ENCODE measurements at places on chromosomes 1 and 21. TPM values are rescaled to one million over a fixed set of nuclear protein-coding genes. Genes with fewer than 3 reads are reported as not detected.

Gene SPRR2D
- total RNA-seq = 49.6 TPM

Gene ZNF648
- total RNA-seq = not detected

Gene TEX38
- not detected for total RNA-seq

Gene OR10K1
- not detected for total RNA-seq

Gene OR2T35
- total RNA-seq = not detected

Gene TNFRSF8
- total RNA-seq = 1.2 TPM

Gene GRIK1
- 3.2 TPM for total RNA-seq

Gene MATN1
- 0.49 TPM for total RNA-seq

Gene SAMD11
- total RNA-seq = 33.9 TPM

Gene PCP4
- total RNA-seq = 174 TPM

Gene SOAT1
- total RNA-seq = 10.3 TPM

Gene HSD11B1
- total RNA-seq = 18.7 TPM

Gene KIAA1614
- 13.0 TPM for total RNA-seq

Gene FAM177B
- not detected for total RNA-seq

GRCh38 chr1:32757213-32757895 is 54.8 kb upstream of the SYNC start:
- DNase-seq = no peak

- no peak for DNase-seq
Observed at GRCh38 chr1:230131457-230131856, 64.4 kb downstream of the GALNT2 start.

DNA sequence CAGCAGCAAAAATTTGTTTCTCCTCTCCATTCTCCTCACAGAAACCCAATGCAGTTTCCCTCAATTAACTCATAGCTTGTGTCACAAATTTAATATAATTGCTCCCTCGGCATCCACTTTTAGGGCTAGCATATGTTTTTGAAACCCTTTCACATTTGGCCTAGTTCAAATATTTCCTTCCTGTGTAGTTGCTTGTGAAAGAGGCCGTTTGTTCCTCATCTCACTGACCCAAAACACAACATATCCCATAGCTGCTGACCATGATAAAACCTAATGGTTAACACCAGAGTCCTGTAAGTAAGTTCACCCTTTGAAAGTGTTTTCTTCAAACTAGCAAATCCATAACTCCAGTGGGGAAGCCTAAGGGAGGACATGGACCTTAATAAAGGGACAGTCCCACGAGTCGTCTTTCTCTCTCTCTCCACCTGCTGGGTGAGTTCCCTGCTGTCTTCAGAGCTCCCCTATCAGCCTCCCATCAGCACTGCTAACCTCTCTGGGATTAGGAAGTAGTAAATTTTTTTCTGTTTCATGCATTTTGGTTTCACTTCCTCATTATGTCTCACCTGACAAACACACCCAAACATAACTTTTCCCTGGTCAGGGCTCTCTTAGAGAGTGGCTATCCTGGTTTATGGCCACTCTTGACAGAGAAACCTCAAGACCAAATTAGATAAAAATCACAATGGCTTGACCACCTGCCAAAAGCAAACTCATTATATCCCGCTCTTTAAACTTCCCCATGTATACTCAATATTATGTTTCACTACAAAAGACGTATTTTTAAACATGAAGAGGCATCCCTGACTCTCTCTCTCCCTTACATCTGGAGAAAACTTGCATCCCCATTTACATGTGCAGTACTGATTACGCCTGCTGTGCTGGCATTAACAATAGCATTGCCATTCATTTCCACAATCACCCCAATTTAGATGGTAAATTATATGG is 177.7 kb upstream of the HP1BP3 start:
- DNase-seq = no peak

DNA sequence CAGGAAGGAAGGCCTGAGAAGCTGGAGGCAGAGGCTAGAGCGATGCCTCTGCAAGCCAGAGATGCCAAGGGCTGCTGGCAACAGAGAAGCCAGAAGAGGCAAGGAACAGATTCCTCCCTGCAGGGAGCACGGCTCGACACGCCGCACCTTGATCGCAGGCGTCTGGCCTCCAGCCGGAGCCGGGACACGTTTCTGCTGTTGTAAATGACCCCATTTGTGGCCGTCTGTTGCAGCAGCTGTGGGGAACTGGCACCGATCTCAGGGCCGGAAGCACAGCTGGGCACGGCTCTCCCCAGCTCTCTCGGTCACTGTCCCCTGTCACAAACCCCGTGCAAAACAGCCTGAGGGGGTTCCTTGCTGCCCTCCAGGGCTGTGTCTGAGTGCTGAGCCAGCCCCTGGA is 59.6 kb downstream of the SIK1 start:
- no peak for DNase-seq

DNA sequence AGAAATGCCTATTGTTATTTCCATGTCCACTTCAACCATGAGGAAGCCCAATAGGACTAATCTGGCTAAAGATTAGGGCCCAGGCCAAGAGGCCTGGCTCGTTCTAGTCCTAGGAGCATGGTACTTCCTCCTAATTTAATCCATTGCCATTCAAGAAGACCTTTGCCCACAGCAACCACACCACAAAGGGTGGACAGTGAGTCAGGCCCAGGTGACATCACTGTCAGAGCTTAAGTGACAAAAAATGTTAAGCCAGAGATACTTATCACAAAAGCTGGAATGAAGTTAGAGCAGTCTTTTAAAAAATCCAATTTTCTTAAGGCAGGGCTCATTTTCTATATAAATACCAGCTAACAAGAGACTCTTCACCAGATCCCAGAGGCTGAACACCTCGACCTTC is at the start of gene SPRR3:
TSS of gene SPRR3 (plus strand) at position 368 of the 400 bp plus-strand sequence. CDS start 1,272 bp downstream, outside the sequence.
- DNase-seq = no peak

- DNase-seq = no peak
Observed at GRCh38 chr1:113041569-113042284, 31.3 kb upstream of the LRIG2 start.

- no peak for DNase-seq
Observed at GRCh38 chr21:42775891-42776290, 103.4 kb downstream of the WDR4 start.

GRCh38 chr1:11078631-11079030 is 18.8 kb upstream of the SRM start:
- no peak for DNase-seq

- DNase-seq = peak; percentile 29
Observed at GRCh38 chr21:37862536-37862935, 53.7 kb downstream of the KCNJ6 start.

DNA sequence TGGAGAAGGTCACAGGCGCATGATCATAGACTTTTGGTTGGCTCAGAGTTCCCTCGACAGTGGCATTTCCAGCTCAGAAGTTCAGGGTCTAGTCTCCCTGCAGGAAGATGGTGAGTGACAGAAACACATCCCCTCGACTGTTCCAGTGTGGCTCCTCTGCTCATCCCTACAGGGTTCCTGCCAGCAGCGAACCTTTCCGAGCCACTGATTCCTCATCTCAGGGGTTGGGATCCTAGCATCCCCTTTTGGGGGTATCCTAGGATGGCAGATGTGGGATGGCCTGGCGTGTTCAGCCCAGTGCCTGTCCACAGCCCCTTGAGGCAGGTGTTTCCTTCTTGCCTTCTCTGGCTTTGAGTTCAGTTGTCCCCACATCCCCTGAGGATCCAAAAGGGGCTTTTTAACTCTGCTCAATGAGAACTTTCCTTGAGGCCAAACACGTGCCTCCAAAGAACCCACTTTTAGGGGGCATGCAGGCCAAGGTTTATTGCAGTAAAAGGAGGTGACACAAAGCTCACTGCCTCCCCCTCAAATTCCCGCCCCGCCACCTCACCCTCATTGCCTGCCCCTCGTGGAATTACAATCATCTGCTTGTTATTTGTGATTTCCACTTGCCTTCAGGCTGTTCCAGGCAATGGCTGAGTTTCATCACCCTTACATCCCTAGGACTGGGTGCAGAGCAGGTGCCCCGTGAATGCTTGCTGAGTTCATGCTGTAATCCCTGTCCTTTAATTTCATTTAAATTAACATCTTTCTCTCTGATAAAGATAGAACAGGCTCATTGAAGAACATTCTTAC is 440.7 kb downstream of the CAMTA1 start:
- no peak for DNase-seq

- peak; percentile 61 for DNase-seq
Observed at GRCh38 chr1:4975856-4976255, 321.4 kb downstream of the AJAP1 start.

- DNase-seq = no peak
Observed at GRCh38 chr21:17636711-17637110, 24.0 kb upstream of the BTG3 start.

- DNase-seq = no peak
Observed at GRCh38 chr21:29893687-29894086, 46.1 kb downstream of the GRIK1 start.

DNA sequence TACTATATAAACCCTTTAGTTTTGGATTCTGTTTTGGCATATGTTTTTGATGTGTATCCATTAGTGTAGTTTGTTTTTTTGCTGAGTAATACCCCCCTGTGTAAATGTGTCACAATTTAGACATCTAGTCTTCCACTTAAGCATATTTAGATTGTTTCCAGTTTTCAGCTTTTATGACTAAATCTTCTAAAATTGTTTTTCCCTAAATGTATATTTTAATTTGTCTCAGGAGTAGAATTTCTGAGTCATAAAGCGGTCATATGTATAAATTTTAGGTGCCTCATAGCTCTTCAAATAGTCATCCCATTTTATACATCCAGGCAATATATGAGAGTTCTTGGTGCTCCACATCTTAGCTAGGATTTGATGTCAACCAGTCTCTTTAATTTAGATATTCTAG is 1348.0 kb downstream of the MRPL39 start:
- no peak for DNase-seq

- no peak for DNase-seq
Observed at GRCh38 chr1:91527781-91528180, 27.1 kb downstream of the CDC7 start.

- DNase-seq = no peak
Observed at GRCh38 chr1:235023711-235024439, 104.8 kb downstream of the TOMM20 start.

DNA sequence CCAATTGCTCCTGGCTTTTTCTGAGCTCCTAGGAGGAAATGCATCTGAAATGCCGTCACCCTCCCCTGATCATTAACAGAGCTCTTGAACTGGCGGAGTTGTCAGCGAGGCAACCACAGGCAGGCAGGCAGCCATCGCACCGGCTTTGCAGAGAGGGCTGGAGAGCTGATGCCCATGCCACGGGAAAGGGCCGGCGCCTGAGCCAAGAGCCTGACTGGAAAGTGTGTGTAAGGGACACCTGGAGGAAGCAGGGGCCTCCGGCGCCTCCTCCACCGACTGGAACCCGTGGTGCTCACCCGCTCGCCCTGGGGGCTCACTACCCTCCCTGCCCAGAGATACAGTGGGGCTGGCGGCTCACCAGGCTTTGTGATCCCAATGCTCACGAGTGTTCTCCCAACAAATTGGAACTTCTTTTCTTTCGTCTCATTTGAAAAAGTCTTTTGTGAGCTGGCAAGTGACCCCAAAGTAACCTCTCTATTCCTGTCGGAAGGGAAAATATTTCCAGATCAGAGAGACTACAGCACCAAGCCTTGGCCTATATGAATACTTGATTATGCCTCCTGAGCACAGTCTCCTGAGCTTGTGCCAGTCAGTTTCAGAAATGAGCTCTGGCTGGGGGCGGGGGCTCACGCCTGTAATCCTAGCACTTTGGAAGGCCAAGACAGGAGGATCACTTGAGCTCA is 97.7 kb upstream of the SLC25A33 start:
- no peak for DNase-seq

DNA sequence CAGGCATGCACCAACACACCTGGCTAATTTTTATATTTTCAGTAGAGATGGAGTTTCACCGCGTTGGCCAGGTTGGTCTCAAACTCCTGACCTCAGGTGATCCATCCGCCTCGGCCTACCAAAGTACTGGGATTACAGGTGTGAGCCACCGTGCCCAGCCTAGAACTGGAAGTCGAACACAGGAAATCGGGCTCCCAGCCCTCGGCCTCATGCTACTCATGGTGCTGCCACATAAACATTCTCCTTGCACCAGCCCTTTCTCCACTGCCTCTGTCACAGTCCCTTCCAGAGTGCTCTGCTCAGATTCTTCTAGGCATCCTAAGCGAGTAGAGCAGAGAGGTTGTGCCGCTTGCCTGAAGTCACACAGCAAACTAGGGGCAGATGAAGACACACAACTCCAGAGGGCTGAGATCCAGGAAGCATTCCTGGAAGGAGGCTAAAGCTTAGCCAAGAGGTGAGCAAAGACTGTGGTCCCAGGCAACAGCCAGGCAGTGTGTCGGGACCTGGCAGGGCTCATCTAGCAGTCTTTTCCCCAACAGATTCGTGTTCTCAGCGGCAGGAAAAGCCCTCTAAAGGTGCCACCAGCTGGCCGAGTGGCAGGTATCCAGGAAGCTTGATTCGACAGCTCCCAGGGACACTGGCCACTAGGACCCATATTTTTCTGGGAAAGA is 29.6 kb upstream of the NPPB start:
- DNase-seq = no peak

GRCh38 chr21:43295066-43295958 is 126.5 kb downstream of the CRYAA start:
- no peak for DNase-seq

- no peak for DNase-seq
Observed at GRCh38 chr1:151989211-151989862, 4.3 kb downstream of the S100A10 start.

DNA sequence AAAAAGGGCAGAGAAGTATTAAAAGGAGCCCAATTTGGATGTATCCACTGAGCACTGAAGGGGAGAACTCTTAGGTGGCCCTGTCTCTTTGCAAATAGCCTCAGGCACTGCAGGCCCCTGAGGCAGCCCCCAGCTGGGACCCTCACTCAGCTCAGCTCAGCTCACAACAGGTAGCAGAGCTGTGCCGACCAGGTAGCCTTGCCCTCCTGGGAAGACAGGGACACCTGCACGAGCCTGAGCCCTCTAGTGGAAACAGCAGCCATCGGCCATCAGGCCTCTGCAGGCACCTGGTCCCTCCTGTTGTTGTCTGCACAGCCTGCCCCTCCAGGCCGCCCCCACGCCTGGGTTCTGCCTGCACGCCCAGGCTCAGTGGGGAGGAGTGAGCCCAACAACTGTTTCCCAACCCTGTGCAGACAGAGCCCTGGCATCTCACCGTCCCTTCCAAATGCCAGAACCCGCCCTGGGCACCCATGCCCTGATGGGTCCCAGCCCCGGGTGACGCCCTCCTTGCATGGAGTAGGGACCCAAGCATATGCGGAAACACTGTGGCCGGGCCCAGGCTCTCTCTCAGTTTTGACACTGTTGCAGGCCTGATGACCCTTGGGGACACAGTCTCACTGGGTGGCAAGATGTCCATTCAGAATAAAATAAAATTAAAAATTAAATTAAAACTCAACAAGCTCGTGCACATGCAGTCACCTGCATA is 60.0 kb upstream of the AJAP1 start:
- peak; percentile 47 for DNase-seq

All from vagina (tissue), 2 donors.